ENCODE measurements at places on chromosomes 5 and 9.

- no peak for DNase-seq
These were observed 48.8 kb downstream of the MAST4 start for GRCh38 chr5:66645039-66645438.

- no peak for DNase-seq
These were observed 203.6 kb downstream of the GABRB2 start for GRCh38 chr5:161342886-161343285.

DNA sequence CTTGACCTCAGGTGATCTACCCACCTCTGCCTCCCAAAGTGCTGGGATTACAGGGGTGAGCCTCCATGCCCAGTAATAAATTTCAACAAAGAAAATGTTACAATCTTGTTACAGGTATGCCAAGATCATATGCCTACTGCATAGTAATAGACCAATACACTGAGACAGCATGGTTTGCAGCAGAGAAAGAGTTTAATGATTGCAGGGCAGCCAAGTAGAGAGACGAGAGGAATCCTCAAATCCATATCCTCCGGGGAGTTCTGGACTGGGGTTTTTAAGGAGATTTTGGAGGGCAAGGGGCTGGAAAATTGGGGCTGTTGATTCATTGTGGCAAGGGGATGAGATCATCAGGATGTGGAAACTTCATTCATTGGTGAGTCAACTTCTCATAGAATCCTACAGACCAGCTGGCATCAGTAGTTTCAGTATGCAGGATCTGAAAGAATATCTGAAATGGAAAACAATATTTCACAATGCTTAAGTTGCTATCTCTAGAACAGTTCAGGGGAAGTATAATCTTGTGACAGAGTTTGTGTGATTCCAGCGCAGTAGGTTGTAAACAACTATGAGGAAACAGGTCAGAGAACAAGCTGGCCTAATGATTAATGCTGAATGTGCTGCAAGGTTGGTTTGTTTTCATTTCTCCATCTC is 14.8 kb upstream of the TUT7 start:
- DNase-seq = no peak

- DNase-seq = no peak
These were observed 69.6 kb downstream of the GABBR2 start for GRCh38 chr9:98639133-98639532.

GRCh38 chr5:143236682-143237081 is 166.8 kb downstream of the NR3C1 start:
- DNase-seq = no peak

GRCh38 chr9:130171226-130172148 is 717 bp upstream of the NCS1 start:
- no peak for DNase-seq

DNA sequence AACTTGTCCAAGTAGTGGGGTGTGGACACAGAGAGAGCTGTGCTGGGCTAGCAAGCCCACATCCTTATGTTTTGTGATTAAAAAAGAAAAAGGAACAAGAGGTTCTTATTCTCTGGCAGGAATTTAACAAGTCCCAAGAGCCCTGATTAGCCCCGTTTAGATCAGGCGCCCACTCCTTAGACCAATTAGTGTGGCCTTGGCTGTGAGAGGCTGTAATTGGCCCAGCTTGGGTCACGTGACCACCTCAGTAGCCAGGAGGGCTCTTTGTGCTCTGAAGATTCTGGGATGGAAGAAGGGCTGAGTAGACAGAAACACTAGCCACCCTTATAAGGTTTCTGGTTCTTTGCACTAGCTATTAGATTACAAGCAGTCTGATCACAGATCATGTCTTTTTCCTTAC is 31.1 kb downstream of the GCNT4 start:
- DNase-seq = no peak

GRCh38 chr9:82489201-82489821 is 500.7 kb downstream of the SPATA31D1 start:
- no peak for DNase-seq

GRCh38 chr9:115596746-115597080 is 478.8 kb upstream of the TNC start:
- no peak for DNase-seq

- no peak for DNase-seq
These were observed 124.8 kb upstream of the SLC1A3 start for GRCh38 chr5:36481454-36482120.

Data from stimulated activated CD8-positive, alpha-beta memory T cell treated with anti-CD3 and anti-CD28 coated beads, Interleukin-15, amount 100 ng/mL, for 4 hours (primary cell).